ENCODE measurements at places on chromosomes 16 and 17. TPM values are rescaled to one million over a fixed set of nuclear protein-coding genes. Genes with fewer than 3 reads are reported as not detected.

GRCh38 chr17:32565401-32565800 lies 78.6 kb downstream of the CDK5R1 start:
- DNase-seq: no peak
- no peaks in the 10 kb centered on the region for H3K27me3 ChIP-seq
- no peaks in the 10 kb centered on the region for H3K4me1 ChIP-seq
- no peak overlapping the region for H3K27ac ChIP-seq
- H3K36me3 ChIP-seq: no peaks in the 10 kb centered on the region

DNA sequence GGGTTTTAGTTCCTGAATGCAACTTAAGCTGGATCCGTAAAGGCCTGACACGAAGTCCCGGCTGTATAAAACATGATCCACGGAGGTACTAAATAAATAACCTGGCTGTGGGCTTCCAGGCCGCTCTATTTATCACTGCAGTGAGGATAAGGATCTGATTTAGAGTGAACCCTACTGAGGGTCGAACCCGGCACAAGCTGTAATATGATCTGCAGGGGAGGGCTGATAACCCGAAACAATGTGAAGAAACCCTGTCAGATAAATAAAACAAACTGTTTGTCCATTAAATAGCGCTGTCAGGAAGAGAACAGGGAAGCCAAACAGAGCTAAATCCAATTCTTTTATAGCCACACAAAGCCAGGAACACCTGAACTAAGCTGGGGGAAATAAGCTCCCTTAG lies 375.6 kb upstream of the SALL1 start:
- no peak overlapping the region for H3K27ac ChIP-seq
- DNase-seq: no peak
- H3K4me3 ChIP-seq: no peak overlapping the region
- no peaks in the 10 kb centered on the region for H3K36me3 ChIP-seq

GRCh38 chr16:59350670-59351069 lies 616.6 kb upstream of the GOT2 start:
- DNase-seq: no peak
- H3K27me3 ChIP-seq: no peaks in the 10 kb centered on the region
- H3K4me1 ChIP-seq: no peaks in the 10 kb centered on the region

- H3K36me3 ChIP-seq: peaks cover 98% of the 10 kb centered on the region
- no peaks in the 10 kb centered on the region for H3K4me1 ChIP-seq
- no peaks in the 10 kb centered on the region for H3K27me3 ChIP-seq
- no peak for DNase-seq
- no peak overlapping the region for H3K27ac ChIP-seq
Observed at GRCh38 chr17:67911059-67911782, 85.0 kb downstream of the C17orf58 start.

GRCh38 chr17:17024778-17025300 lies 17.4 kb upstream of the MPRIP start:
- no peaks in the 10 kb centered on the region for H3K27me3 ChIP-seq
- H3K36me3 ChIP-seq: no peaks in the 10 kb centered on the region
- peaks cover 41% of the 10 kb centered on the region for H3K4me1 ChIP-seq

Gene ZG16
- not detected for total RNA-seq

Gene CHAD
- total RNA-seq: not detected

Gene STX1B
- total RNA-seq: 0.32 TPM

Gene RAB37
- 7.4 TPM for total RNA-seq

Gene GRAPL
- total RNA-seq: 10.8 TPM

Gene GPR179
- 0.15 TPM for total RNA-seq

All from lower lobe of right lung (tissue), 2 donors.